ENCODE measurements at places on chromosomes 7 and 10.

GRCh38 chr7:110010359-110010758 is 1080.6 kb upstream of the LRRN3 start:
- no peak for DNase-seq

GRCh38 chr7:127504715-127505114 is 80.7 kb downstream of the GCC1 start:
- peak; percentile 20 for DNase-seq

- DNase-seq, result no peak
Observed at GRCh38 chr7:111883241-111883640, 320.9 kb upstream of the IMMP2L start.

DNA sequence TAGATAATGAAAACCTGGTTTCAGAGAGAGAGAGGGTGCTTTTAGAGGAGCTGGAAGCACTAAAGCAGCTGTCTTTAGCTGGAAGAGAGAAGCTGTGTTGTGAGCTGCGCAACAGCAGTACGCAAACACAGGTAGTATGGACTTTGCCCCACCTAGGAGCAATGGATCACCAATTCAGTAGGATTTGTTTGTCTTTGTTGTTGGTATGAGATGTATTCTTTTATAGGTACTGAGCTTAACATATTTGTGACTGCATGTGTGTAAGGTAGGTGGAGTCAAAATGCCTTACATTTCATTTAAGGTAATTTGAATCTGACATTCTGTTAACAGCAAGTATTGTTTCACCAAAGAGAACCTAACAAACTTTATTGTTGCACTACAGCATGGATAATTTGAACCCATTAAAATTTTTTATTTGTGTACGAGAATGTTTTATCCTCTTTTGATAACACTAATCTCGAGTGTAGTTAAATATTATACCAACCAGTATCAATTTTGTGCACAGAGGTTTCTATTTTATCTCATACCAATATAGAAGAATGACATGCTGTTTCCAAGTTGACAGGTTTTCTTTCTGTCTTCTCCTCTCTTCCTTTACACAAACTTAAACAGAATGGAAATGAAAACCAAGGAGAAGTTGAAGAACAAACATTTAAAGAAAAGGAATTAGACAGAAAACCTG is 92.1 kb downstream of the CYP51A1 start:
- no peak for DNase-seq

GRCh38 chr10:34627741-34628140 is 187.4 kb downstream of the PARD3 start:
- DNase-seq, result no peak

DNA sequence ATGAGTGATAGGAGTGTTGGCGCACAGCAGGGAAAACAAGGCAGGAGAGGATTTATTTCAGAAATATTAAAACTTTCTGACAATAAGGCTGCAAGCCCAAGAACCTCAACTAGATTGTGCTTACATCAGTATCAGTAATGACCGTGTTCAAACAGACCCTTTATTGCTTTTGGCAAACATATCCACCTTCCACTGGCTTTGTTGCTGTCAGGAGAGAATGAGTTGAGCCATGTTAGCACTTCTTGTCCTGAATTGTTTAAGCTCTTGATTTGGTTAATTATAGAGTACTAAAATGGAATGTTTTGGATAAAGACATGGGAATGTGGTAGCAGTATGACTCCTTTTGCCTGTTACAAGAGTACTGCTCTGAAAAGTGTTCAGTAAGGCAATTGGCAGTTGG is 3.8 kb downstream of the AHCYL2 start:
- no peak for DNase-seq

- DNase-seq, result no peak
Observed at GRCh38 chr10:121244818-121245217, 353.4 kb downstream of the FGFR2 start.

DNA sequence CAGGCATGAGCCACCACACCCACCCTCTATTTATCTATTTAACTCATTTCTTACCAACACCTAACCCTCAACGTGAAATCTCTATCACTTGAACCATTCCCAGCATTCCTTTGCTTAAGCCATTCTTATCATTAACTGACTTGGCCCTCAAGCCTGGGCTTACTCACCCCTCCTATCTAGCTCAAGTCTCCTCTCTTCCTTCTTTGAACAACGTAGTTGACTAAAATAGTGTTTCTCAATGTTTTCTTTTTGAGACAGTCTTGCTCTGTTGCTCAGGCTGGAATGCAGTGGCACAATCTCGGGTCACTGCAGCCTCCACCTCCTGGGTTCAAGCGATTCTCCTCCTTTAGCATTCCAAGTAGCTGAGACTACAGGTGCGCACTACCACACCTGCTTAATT is 7.0 kb downstream of the ANXA7 start:
- DNase-seq, result no peak

DNA sequence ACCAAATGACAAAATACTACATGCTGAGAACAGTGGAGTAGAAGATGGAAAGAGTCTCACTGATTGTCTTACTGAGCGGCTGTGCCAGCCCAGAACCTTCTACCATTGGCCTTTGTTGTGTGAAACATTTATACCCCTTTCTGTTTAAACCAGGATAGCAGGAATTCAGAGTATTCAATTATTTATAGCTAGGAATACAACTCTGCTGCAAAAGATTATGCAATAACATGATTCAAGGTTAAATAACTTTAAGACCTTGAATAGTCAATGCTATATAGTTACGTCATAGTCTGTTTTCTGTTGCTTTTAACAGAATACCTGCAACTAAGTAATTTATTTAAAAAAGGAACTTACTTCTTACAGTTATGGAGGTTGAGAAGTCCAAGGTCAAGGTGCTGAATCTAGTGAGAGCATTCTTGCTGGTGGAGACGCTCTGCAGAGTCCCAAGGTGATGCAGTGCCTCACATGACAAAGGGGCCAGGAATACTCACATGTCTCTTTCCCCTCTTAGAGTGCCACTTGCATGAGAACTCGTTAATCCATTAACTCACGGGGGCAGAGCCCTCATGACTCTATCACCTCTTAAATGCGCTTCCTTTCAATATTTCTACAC is 371.8 kb downstream of the MDFIC start:
- DNase-seq, result no peak

DNA sequence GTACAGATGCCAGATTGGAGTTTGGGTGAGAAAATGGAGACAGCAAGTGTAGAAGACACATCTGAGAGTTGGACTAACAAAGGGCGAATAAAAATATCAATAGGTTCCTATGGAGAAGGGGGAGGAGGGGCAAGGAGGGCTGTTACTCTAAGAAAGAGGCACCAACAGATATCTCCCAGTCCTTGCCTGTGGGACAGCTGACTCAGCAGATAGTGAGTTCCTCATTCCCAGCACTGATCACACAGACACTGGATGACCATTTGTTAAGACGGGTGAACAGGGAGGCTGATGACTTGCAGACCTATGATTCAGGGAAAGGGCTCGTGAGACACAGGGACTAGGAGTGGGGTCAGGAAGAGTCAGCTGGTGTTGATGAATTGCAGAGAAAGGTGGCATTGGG is 5.7 kb upstream of the PRR15 start:
- DNase-seq, result no peak
